ENCODE measurements at places on chromosomes 2 and 18. TPM values are rescaled to one million over a fixed set of nuclear protein-coding genes. Genes with fewer than 3 reads are reported as not detected.

IL36G gene
- total RNA-seq = not detected

CERKL gene
- not detected for total RNA-seq

NETO1 gene
- not detected for total RNA-seq

GRCh38 chr2:29954316-29954715 lies 32.9 kb upstream of the ALK start:
- H3K27me3 ChIP-seq = no peaks in the 10 kb centered on the region
- H3K36me3 ChIP-seq = no peaks in the 10 kb centered on the region
- no peak for DNase-seq

DNA sequence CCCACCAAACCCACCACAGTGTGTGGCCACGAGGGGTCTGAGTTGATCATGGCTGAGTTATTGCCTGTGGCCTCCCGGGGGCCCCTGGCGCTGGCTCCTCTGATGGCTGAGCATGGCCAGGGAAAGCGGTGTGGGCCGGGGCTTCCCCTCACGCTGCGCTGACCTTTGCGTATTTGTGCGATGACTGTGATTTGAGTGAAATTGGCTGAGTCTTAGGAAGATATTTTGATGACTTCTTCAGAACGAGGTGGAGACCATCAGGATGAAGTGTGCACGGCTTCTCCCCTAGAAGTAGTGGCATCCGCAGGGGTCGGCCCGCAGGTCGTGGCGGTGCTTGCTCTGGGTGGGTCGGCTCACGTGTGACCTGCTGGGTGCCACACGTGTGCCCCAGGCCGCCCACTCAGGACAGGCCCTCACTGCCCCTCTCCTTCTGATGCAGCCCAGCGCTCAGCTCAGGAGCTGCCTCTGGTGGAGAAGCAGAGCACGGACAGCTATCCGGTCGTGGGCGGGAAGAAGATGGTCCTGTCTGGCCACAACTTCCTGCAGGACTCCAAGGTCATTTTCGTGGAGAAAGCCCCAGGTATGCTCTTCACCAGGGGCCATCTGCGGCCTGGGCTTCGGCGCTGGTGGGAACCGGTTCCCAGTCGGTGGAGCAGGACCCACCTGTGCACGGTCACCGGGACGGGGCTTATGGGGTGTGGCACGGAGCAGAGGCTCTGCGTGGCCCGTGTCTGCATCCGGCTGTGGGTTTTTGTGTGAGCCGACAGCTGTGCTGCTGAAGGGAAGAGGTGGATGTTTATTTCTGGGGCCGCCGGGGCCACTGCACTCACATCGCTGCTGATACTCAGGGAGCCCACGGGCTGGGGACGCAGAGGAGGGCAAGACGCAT lies 55.8 kb downstream of the NFATC1 start:
- no peak overlapping the region for H3K4me3 ChIP-seq
- no peaks in the 10 kb centered on the region for H3K27me3 ChIP-seq
- H3K4me1 ChIP-seq = no peaks in the 10 kb centered on the region
- no peak for DNase-seq

GRCh38 chr2:138658187-138658894 lies 121.8 kb downstream of the NXPH2 start:
- H3K4me3 ChIP-seq = no peak overlapping the region
- no peaks in the 10 kb centered on the region for H3K27me3 ChIP-seq
- no peaks in the 10 kb centered on the region for H3K36me3 ChIP-seq
- no peak for DNase-seq

DNA sequence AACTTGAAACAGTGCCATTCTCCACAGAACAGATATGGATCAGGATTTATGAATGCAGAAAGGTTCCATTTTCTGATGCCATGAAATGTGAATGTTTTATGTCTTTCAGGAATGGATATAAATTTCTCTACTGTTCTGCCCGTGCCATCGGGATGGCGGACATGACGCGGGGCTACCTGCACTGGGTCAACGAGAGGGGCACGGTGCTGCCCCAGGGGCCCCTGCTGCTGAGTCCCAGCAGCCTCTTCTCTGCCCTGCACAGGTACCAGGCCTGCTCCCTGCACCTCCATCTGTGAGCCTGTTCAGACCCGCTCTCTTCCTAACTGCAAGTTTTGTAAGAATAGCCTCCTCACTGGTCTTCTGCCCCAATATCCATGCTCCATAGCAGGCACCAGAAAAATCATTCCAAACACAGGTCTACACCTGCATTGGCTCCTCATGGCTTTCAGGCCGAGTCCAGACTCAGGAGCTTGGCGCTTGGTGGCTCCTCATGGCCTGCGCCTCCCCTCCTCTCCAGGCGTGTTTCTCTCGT lies 68.6 kb downstream of the LPIN1 start:
- DNase-seq = peak; percentile 15
- no peak overlapping the region for H3K27ac ChIP-seq
- no peak overlapping the region for H3K4me3 ChIP-seq
- no peaks in the 10 kb centered on the region for H3K36me3 ChIP-seq
- H3K27me3 ChIP-seq = no peaks in the 10 kb centered on the region
- H3K4me1 ChIP-seq = no peaks in the 10 kb centered on the region

DNA sequence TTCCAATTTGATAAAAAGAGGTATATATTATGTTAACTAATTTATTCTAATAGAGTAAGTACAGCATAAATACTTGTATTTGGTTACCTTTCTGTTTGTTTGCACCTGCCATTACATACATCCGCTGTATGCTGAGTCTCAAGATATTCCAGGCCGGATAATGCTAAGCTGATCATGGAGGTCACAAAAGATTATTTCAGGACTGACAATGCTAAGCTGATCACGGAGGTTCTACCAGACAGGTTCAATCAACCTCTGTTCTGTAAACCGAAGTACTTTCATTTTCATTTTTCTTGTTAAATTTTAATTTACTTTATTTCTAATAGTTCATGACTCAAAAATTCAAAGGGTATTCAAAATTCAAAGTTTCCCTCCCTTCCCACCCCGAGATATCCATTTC lies 31.1 kb downstream of the PNO1 start:
- DNase-seq = no peak
- H3K4me1 ChIP-seq = peaks cover 46% of the 10 kb centered on the region
- H3K4me3 ChIP-seq = no peak overlapping the region

GRCh38 chr18:6376433-6377229 lies 38.1 kb downstream of the L3MBTL4 start:
- no peak overlapping the region for H3K27ac ChIP-seq
- H3K36me3 ChIP-seq = no peaks in the 10 kb centered on the region
- H3K4me1 ChIP-seq = no peaks in the 10 kb centered on the region
- no peak overlapping the region for H3K4me3 ChIP-seq
- no peak for DNase-seq
- no peaks in the 10 kb centered on the region for H3K27me3 ChIP-seq

All from adrenal gland (tissue), 19 donors.